Mammary epithelial cell (primary cell): ENCODE measurements at places on chromosomes 13 and 19. TPM values are rescaled to one million over a fixed set of nuclear protein-coding genes. Genes with fewer than 3 reads are reported as not detected.

DNA sequence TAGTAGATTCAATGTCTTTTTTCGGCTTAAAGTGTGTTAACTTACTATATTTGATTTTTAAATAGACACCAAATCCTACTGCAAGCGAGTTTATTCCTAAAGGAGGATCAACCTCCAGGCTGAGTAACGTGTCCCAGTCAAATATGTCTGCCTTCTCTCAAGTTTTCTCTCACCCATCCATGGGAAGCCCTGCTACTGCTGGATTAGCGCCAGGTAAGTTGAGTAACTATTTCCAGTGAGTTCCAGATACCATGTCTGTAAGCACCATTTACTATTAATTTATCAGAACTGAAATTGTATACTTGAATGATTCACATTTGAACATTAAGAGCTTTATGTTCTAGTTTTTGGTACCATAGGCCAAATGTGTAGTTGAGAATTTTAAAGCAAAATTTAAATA, 81.8 kb downstream of the PAN3 start:
- DNase-seq = peak; percentile 9

DNA sequence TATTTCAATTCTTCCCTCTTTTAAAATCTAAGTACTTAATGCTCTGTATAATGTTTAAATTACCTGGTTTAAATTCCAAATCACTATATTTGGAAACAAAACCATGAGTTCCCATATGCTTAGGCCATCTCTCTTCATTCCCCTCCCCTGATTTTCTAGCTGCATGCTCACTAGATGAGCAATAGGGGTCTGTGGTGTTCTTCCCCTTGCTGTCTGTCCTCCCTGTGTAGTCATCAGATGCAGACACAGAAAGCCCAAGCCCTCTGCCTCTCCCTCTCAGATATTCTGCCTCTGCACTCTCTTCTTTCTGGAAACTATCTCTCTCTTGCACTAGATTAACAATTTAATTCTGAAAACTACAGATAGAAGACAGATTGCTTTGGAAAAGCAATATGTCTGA, 1730.2 kb downstream of the OLFM4 start:
- no peak for DNase-seq

Gene OR10H2
- polyA plus RNA-seq = not detected

- no peak for DNase-seq
These were observed 596.5 kb upstream of the MIR17HG start for GRCh38 chr13:90751026-90751425.

Gene SLITRK1
- not detected for polyA plus RNA-seq

DNA sequence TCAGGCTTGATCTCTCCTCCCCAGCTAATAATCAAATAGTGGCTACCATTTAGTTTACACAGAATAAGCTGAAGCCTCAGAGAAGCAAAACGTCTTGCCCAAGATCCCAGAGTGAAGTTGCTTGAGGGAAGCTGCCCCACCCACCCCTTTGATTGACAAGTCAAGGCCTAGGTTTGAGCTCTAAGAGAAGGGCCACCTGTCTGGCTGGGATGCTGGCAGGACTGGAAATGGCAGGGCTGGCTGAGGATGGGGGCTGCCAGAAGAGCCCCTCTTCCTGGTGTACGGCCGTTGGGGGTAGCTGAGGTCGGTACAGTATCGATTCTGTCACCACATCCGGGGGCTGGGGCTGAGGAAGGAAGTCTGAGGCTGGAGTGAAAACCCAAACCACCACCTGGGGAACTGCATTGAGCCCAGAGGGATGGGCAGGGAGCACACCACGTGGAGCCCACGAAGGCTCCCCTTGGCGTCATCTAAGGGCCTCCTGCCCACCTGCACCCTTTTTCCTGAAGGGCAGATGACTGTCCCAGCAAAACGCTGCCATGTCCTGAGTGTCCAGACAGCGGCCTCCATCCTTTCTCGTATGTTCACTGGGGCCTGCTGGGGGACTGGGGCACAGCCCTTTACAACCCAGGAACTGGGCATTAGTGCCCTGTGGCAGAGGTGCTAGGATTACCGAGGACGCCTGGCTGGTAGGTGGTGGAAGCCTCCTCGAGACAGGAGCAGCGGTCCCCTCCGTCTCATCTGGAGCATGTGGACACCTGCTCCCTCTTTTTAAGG, 1.4 kb upstream of the PRKD2 start:
- no peak for DNase-seq

Gene USHBP1
- not detected for polyA plus RNA-seq

DNA sequence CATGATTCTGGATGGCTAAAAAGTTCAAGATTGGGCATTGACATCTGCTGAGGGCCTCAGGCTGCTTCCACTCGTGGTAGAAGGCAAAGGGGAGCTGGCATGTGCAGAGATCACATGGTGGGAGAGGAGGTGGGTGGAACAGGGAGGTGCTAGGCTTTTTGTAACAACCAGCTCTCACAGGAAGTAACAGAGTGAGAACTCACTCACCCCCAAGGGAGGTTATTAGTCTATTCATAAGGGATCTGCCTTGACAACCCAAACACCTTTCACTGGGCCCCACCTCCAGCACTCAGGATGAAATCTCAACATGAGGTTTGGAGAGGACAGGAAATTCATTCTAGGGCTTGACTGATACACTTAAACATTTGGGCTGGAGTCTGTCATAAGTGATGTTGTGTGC, 197.7 kb upstream of the RNF113B start:
- no peak for DNase-seq

Gene ALOX5AP
- polyA plus RNA-seq = 0.19 TPM

Gene ATP4A
- polyA plus RNA-seq = not detected

- DNase-seq = peak; percentile 10
These were observed 10.8 kb downstream of the CLN5 start for GRCh38 chr13:77002590-77003190.

Gene CASP14
- polyA plus RNA-seq = 207 TPM

- DNase-seq = peak; percentile 17
These were observed 108.4 kb upstream of the NBEA start for GRCh38 chr13:34833562-34834182.

GRCh38 chr19:55358943-55359908, 3.8 kb downstream of the GARIN5B start:
- no peak for DNase-seq

DNA sequence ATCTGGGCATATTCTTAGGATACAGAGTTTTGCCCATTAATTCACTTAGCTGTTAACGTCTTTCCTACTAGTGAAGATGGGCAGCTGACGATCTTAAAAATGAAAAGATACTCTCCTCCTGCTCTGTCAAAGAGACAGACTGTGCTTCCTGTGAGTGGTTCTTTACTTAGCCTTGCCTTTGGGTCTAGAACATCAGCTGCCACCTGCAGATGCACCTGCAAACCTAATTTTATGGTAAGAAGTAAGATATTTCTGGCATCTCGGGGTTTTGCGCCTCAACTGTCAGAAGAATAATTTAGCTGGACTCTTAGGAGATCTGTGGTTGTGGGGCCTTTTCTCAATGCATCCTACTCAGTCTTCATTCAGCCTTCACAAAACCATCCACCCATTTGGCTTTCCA, 36.2 kb downstream of the TRPC4 start:
- no peak for DNase-seq

GRCh38 chr13:74892096-74892495, 589.9 kb downstream of the TBC1D4 start:
- DNase-seq = no peak

Gene SLITRK6
- 10.8 TPM for polyA plus RNA-seq

GRCh38 chr13:62482351-62482750, 1066.7 kb upstream of the PCDH20 start:
- DNase-seq = no peak

DNA sequence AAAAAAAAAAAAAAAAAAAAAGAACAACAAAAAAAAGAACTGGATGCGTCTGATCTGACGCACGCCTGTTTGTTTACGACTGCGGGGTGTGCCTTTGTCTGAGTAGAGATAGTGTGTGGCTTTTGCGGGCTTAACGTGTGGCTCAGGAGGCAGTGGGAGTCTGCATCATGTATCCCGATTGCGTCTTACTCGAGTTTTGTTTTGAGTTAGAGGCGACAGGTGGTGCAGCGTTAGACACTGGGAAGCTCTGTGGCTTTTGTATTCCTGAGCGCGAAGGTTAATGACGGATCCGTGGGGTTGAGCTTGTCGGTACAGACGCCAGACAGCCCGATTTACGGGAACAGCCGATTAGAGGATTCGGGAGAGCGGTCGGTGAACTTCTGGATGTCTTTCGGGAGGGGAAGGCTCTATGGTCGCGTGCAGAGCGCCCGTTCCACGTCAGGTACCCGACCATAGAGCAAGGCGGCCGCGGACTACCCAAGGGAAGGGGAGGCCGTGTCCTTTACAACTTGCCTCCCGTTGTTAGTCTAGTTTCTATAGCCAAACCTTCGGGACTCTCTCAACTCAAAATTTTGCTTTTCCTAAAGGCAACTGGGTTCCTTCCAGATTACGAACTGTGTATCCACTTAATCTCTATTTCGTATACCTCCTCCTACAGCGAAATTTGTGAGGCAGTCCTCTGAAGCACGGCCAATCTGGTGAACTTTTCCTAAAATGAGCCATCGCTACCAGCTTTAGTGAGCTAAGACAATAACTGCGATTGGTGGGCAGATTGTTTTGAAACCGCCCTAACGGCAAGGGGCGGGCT, 926 bp upstream of the HNRNPUL1 start:
- peak; percentile 69 for DNase-seq

DNA sequence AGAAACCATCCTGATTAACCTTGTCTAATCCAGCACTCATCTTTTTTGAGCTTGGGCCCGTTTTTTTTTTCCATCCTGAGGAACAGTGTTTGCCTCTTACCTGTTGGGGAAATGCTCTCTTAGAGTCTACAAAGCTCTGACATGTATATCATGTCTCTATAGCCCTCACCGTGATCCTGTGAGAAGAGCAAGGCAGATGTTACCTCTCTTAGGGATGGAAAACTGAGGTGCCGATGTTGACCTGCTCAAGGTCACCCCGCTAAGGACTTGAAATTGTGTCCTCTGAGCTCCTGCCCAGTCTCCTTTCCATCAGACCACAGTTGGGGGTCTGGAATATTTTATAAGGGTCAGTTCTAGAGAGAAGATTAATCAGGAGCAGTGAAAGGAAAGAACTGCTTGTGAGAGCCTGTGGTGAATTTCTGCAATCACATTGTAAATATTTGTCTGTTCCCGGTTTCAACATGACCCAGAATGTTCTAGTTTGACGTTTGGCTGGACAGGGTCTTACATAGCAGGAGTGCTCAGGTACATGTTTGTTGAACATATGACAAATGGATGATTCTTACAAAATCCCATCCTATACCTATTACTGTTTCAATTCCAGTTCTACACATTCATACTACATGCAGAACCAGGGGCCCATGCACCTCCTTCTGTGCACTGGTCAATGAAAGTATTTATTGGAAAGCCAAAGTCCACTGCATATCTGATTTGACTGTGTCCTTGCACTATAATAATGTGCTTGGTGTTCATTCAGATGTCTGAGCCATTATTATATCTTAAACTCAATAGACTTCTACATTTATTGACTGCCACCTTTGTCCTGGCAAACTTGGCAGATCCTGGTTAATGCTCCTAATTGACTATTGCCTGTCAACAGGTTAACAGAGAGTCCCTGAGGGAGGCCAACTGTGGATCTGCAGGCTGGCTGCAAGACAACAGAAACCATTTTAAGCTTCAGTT, 12.1 kb downstream of the SLC25A15 start:
- no peak for DNase-seq

Gene CYP2A7
- not detected for polyA plus RNA-seq

DNA sequence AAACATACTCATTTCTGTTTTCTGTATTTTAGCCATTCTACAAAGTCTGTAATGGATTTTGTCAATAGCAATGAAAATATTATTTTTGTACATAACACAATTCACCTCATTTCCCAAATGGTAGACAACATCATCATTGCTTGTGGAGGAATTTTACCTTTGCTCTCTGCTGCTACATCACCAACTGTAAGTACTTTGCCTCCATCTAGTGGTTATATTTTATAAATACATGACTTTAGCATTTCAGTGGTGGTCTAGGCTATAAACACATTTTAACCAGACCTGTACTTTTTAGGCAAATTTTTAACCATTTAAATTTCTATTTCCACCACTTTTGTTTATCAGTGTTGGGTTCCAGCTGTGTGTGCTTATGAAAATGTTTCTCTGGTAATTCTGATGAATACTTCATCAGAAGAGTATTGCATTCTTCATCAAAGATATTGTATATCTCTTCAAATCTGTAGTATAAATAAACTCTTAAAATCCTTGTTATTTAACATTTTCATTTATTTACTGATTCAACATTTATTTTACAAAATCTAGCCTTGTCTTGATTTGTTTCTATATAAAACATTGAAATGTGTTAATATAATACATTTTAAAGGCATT, 222.4 kb downstream of the NBEA start:
- DNase-seq = peak; percentile 6
